IMR-90 (cell line): ENCODE measurements at places on chromosomes 11 and 22.

GRCh38 chr22:20615021-20615420 is 107.6 kb downstream of the MED15 start:
- no peak for DNase-seq

- no peak for DNase-seq
These were observed 147.9 kb upstream of the CADM1 start for GRCh38 chr11:115652094-115652493.

GRCh38 chr11:80635178-80635577 is 1194.3 kb upstream of the TENM4 start:
- no peak for DNase-seq

- DNase-seq, result no peak
These were observed 263 bp downstream of the EHD1 start for GRCh38 chr11:64878223-64878493.

- no peak for DNase-seq
These were observed 3.8 kb downstream of the CYB561A3 start for GRCh38 chr11:61357894-61358239.
